ENCODE measurements at places on chromosomes 16 and 17. TPM values are rescaled to one million over a fixed set of nuclear protein-coding genes. Genes with fewer than 3 reads are reported as not detected.

DNA sequence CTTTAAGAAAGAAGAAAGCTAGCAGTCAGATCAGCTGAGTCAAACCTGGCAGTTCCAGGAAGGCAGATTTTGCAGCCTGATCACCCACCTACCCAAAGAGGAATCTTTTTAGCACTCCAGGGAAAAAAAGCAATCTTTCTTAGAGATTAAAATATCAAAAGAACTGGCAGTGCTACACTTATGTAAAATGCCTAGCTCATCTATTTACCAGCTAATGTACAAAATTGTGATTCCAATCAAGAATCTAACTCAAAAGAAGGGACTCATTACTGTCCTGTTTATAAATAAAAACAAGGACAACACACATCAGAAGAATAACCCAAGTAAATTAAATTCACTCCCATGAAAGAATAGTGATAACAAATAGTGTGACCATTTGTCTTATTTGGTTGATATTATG is 222.4 kb upstream of the ERCC4 start:
- no peak for DNase-seq

DNA sequence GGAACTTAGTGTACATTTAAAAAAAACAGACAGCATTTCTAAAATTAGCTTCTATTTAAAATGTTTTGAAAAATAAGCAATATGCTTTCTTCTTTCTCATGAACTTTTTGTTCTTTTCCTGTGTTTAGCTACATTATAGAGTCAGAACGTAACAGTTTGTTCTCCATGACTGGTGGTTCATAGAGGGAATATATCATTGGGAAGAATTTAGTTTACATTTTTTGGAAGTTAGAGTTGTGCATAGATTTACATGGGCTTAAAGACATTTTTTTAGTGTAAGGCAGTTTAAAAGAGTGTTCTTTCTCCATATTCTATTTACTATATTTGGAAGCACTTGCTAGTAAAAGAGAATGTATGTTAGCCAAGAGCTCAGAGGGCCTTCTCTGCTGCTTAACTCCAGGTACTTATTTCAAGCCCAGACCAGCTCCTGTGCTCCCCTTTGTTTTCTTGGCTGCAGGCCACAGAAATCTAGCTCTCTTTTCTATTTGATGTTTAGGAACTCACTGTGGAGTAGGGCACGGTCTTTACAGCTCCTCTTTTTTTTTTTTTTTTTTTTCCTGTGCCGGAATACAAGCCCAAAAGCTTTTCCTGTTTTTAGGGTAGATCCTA is 20.2 kb downstream of the AP2B1 start:
- DNase-seq: no peak

DNA sequence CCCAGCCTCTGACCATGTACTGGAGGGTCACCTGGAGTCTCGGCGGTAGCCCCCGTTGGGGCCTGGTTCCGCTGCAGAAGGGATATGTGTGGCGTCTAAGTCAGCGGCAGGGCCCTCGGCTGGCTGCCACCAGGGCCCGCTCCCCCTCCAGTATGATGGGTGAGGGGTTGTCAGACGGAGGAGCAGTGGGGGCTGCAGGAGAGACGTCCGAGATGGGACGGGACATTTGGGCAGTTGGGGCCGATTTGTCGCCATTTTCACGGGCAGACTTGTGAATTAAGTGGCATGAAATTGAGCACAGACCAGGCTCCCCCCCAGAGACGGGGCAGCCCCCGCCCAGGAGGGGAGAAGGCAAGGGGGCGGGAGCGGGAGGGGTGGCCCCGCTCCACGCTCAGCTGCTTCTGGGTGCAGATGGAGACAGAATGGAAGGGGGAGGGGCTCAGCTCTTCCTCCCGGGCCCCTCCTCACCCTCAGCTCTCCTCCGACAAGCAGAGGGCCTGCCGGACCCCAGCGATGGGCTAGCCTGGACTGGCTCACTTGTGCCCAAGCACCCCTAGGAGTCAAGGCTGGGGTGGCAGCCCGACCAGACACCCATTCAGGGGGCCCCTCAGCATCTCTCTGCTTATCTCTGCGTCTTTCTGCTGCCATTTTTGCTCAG is 52.7 kb upstream of the LHX1 start:
- DNase-seq: no peak

GRCh38 chr16:11740567-11740966 is 2.1 kb downstream of the TXNDC11 start:
- no peak for DNase-seq

- DNase-seq: no peak
Observed at GRCh38 chr16:1167276-1168107, 14.6 kb downstream of the CACNA1H start.

DNA sequence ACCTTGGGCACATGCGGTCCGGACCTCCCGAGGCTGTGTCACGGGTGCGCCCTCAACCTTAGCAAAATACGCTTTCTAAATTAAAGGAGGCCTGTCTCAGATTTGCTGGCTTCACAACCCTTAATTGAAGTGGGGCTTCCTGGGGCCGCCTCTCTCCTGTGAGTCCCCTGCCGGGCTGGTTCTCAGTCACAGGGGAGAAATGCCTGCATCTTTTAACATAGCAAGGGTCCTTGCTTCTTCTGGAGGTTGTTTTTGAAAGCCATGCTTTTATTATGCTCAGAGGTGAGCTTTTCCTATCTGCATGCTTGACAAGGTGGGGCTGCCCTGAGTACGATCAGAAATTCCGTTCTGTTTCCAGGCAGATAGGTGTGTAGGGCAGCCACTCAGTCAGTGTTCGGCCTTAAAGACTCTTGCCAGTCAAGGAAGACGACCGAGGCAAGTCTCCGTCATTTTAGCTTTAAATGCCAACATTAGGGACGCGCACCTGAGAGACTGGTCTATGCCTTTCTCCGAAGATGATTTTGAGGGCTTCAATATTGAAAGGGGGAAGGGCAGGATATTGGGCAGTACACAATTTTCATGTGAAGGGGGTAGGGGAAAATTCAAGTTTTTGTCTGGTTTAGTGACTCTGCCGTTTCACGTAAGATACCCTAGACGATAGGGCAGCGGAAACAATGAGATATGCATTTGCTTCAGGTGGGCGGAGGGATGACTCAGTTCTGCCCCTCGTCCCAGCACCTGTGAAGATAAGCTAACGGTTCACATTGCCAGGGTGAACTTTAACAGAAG is 5.5 kb upstream of the SLC7A5 start:
- no peak for DNase-seq

DNA sequence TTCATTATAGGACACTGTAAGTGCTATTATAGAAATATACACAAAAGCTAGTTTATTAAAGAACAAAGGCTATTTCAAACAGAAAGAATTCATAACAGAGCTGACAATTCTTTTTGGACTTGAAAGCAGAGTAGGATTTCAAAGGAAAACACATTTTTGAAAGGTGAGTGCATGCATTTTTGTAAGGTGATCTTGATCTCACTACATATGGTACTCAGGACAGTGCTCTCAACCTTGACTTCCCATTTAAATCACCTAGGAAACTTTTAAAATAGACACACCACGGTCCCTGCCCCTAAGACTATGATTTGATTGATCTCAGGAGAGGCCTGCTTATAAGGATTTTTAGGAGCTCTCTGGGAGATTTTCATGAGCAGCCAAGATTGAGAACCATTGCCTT is 1362.0 kb downstream of the CDH8 start:
- no peak for DNase-seq

DNA sequence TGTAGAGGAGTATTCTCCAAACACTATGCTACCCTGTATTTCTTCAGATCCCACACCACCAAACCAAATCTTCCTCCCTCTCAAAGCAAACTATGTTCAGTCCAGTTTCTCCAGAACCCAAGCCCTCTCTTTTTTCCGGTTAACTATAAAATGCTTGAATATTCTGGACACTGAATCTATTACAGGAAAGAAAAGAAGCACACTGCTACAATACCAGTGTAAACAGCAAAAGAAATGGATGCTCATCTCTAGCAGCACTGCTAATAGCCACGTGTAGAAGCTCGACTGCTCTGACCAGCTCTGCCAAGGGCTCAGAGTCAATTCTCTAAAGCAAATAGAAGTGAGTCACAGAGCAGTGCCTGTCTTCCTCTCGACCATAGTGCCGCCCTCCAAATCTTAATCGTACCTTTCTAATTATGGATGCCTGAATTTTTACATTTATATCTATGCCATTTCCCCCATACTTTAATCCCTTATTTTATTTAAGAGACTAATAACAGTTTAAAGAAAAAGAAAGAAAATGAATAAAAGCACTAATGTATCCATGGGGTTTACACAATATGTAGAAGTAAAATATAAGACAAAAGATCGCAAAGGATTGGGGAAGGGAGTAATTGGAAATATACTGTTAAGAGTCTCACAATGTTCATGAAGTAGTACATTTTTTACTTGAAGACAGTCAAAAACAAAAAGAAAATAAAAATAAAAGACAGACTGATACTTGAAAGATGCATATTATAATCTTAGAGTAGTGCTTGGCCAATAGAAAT is 154.5 kb downstream of the PARN start:
- DNase-seq: no peak

GRCh38 chr17:8685381-8685780 is 54.9 kb upstream of the MYH10 start:
- no peak for DNase-seq

- no peak for DNase-seq
Observed at GRCh38 chr16:67055712-67056487, 27.0 kb downstream of the CBFB start.

GRCh38 chr17:49557312-49558024 is 18.2 kb upstream of the NXPH3 start:
- no peak for DNase-seq

DNA sequence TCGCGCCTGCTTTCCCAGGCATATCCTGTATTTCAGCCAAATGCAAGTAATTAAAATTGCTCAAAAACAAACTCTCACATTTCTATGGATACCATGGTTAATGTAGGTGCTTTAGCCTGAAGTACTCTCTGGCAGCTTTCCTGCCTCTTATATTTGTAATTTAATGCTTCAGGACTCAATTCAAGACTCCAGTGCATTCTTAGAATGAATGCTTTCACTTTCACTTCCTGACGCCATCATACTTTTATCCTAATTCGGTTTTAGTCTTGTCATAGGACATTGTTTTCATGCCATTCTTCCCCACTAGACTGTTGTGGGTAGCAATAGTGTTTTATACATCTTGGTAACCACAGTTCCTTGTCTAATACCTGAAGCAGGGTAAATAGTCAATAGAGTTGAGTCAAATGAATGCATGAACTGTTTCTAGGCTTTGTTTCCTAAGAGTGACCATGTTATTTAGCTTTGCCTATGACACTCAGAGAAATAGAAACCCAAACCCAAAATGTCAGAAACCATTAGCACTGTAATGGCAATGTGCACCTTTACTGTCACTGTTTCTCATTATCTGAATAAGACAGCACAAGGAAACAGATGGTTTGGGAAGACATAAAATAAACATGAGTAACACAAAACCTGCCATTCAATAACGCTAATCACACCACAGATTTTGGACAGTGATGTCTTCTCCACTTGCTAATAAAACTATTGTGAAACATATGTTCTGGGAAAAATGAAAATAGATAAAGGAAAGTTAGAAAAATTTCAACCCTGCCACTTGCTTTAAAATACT is 705.5 kb downstream of the CDH11 start:
- no peak for DNase-seq

DNA sequence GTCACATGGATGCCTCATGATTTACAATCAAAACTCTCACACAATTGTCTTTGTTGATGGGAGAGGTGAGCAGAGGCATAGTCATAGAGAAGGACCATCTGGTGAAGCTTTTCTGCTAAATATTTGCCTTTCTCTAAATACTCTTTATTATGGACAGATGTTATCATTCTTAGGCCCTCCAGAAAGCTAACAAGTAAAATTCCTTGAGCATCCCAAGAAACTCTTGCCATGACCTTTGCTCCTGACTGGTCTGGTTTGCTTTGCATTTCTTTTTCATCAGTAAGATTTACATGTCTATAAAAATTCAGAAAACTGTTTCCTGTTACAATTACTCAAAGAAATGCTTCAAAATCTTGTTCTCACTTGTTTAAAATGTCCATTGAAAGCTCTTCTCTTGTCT is 1336.6 kb upstream of the CDH8 start:
- no peak for DNase-seq

- DNase-seq: no peak
Observed at GRCh38 chr17:65029605-65030336, 26.8 kb downstream of the GNA13 start.

Gene PRAC1
- polyA plus RNA-seq: not detected

Gene HIRIP3
- 62.5 TPM for polyA plus RNA-seq

Gene ABCA9
- polyA plus RNA-seq: 1.6 TPM

Measured in psoas muscle (tissue), 8 donors.